ENCODE measurements at places on chromosomes 5 and 9.

GRCh38 chr5:67536866-67537265 lies 340.3 kb upstream of the CD180 start:
- no peak for DNase-seq

DNA sequence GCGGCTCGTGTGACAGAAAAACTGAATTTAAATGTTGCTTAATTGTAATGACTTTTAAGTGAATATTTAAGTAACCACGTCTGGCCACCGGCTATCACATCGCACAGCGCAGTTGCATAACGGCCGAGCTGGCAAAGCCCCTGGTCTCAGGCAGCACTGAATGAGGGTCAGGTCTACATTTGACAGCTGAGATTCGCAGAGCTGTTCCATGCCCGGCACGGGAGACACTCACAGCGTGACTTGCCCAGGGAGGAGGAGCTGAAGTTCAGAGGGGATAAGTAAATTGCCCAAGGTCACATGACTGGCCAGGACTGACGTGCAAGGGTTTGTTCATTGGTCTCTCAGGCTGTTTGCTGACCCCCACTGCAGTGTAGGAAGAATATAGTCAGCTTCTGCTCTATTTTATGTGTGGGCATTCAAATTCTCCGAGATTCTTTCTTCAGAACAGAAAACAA lies 17.4 kb upstream of the COL5A1 start:
- no peak for DNase-seq

DNA sequence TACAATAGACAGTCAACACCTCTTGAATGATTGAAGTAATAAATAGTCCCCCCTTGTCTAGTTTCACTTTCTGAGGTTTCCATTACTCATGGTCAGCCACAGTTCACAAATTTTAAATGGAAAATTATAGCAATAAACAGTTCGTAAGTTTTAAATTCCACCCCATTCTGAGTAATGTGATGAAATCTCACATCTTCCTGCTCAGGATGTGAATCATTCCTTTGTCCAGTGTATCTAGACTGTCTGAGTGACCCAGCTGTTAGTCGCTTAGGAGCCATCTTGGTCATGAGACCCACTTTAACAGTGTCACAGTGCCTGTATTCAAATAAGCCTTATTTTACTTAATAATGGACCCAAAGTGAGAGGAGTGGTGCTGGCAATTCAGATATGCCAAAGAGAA lies 311.6 kb upstream of the PRR16 start:
- no peak for DNase-seq

GRCh38 chr5:35230038-35230611 lies at the start of gene PRLR:
Gene PRLR (minus strand): TSS chr5:35230487. CDS start chr5:35089620, 140,867 bp downstream.
- no peak for DNase-seq

DNA sequence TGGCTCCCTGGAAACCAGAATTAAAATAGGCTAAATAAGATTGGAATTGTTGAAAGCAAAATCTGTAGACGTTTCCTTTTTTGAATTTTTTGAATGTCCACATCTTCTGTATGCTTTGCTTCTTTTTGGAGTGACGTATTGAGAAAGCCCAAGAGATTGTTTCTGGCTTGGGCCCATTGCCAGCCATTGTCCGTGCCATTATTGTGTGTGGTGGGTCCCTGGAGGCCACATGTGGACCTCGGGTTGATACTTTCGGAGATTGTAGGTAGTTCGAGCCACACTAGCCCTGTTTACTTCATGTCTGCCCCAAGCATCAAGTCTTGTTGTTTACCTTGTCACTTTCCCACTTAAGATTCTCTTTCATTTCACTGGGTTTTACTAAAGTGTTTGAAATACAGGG lies 106.0 kb downstream of the PALM2AKAP2 start:
- DNase-seq: no peak

- no peak for DNase-seq
Observed at GRCh38 chr9:130418776-130419175, 26.0 kb upstream of the ASS1 start.

- no peak for DNase-seq
Observed at GRCh38 chr5:126016256-126016655, 407.0 kb upstream of the GRAMD2B start.

DNA sequence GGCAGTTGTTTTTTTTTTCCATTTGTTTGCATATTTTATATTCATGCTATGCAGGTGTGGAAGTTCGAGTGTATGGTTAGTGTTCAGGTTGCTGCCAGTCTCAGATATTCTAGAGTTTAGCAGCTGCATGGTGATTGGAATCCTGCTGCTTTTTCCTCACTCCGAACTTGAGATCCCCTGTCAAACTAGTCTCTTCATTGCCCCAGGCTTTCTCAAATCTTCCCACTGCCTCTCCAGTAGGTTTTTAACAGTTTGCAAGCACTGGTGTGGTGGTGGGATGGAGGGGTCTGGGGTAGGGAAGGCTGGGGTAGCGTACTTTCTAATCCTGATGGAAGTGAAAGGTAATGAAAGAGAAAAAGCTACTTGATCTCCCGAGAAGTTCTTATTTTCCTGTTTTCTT lies 112.9 kb downstream of the CHSY3 start:
- no peak for DNase-seq

Measured in activated CD4-positive, alpha-beta T cell treated with anti-CD3 and anti-CD28 coated beads for 48 hours (primary cell).